Stimulated activated CD8-positive, alpha-beta memory T cell treated with anti-CD3 and anti-CD28 coated beads, Interleukin-7, amount 100 ng/mL, for 1 hour (primary cell): ENCODE measurements at places on chromosomes 13 and 19.

DNA sequence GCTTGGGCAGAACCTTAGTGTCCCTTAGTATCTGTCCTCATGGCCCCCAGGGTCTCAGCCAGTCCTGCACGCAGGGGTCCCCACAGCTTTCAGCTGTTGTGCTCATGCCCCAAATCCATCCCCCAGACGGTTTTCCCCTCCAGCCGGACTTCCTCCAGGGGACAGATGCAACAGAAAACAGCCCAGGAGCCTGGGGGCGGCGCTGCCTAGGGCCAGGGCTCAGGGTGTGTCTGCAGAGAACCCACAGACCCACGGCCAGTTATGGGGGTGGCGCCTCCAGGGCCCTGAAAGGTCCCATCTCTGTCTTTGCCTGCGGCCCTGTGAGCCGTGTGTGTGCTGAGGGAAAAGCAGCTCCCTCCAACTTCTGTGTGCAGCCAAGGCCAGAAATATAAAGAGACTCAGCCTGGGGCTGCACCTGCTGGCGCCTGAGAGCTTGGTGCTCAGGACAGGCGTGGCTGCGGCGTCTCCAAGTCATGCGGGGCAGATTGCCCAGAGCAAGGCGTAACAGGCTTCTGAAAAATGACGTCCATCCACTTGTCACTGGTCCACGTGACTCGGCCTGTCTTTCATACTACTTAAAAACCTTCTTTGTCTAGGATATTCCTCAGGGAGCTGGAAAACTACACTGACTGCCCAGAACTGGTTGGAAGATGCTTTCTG is 22.1 kb upstream of the F7 start:
- no peak for DNase-seq

- DNase-seq: no peak
These were observed 25.1 kb upstream of the MEIS3 start for GRCh38 chr19:47444388-47444821.

DNA sequence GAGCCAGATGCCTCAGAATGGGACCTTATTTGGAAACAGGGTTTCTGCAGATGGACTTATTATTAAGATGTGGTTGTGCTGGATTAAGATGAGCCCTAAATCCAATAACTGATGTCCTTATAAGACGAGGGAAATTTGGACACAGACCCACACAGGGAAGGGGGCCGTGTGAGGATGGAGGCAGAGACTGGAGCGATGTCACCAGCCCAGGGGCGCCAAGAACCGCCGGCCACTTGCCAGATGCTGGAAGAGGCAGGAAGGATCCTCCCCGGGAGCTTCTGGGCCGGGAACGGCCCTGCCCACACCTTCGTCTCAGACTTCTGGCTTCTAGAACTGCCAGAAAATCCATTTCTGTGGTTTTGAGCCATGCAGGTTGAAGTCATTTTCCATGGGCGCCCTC is 26.6 kb downstream of the GNG7 start:
- no peak for DNase-seq

GRCh38 chr19:42023121-42023942 is 29.3 kb upstream of the ATP1A3 start:
- no peak for DNase-seq

DNA sequence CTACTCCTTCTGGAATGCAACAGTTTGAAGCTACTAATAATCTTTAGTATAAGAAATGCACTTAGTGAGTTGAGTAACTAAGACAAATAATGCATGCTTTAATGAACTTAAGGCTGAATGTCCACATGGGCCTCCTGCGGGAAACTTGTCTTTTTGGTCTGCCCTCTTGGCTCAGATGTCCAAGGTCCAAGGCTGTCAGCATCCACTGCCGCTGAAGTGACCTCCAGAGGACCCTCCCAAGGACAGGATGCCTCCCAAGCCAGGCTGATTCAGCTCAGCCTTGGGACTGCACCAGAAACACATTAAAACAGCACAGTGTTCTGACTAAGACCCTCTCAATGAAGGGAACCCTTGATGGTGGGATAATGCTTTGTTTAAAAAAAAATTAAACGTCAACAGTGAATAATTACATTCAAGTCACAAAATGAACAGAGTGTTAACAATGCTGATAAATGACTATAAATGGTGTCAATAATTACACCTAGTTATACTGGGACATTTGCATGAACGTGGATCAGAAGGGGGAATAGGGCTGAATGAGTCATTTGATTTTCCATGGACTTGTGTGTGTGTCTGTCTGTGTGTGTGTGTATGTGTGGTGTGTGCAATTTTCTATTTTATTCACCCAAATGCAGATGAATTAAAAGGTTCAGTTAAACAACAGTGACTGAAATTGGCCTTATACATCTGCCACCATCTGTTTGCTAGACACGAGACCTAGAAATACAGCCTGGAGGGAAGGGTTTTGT is 150.5 kb downstream of the COL4A1 start:
- DNase-seq: no peak

- DNase-seq: no peak
These were observed 405.7 kb upstream of the SLC10A2 start for GRCh38 chr13:103471896-103472295.

DNA sequence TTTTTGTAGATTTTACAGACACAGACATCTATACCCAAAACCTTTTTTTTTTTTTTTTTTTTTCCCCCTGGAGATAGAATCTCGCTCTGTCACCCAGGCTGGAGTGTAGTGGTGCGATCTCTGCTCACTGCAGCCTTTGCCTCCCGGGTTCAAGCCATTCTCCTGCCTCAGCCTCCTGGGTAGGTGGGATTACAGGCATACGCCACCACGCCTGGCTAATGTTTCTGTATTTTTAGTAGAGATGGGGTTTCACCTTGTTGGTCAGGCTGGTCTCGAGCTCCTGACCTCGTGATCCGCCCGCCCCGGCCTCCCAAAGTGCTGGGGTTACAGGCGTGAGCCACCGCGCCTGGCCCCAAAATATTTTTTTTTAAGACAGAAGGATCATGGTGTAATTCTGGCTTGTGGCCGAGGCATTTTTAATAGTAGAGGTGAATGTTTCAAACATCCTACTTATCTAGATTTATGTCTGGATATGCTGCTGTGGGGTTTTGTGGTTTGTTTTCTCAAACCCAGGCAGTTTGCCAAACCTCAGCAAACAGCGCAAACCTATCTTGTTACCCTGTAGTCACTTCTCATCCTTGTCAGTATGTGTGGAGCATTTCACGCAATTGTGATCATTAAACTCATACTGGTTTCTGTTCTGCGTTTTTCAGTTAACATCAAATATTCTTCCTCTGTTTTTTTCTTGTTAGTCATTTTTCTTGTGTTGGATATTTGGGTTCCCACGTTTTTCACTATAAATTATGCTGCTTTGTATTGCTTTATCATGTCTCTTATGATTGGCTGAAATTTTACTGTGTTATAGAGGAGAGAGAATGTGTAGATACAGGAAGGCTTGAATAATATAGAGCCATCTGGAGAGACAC is 36.2 kb upstream of the GARRE1 start:
- peak; percentile 24 for DNase-seq

- no peak for DNase-seq
These were observed 294.9 kb downstream of the NDFIP2 start for GRCh38 chr13:79775830-79776229.

GRCh38 chr13:111526922-111527321 is 206.5 kb downstream of the TEX29 start:
- DNase-seq: no peak

GRCh38 chr13:29693275-29693945 is 97.9 kb upstream of the SLC7A1 start:
- no peak for DNase-seq

DNA sequence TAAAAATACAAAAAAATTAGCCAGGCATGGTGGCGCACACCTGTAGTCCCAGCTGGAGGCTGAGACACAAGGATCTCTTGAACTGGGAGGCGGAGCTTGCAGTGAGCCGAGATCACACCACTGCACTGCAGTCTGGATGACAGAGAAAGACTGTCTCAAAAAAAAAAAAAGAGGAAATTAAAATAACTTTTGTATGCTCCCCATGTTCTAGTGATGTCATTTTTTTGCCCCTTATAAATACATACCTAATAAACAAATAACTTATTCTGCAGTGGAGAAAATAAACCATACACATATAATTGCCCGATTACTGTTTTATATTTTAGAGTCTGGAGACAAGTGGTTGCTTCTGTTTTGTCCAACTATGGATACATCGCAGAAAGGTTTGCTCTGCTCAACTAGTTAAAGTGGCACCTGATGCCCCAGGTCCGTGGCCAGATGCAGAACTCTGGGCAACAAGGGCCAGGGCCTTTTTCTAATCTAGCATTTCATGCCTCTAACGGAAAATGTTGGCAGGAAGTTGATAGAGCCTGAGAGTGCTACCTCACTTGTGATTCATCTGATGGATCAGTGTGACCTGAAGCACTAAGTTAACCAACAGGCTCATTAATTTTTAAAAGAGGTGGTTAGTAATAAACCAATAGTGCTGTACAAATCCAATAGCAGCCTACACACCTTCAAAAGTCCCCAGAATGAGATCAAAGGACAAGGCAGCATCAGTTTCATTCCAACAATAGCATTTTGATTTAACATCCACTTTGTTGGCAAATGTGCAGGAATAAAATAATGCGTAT is 18.8 kb downstream of the UBE2L5 start:
- DNase-seq: no peak

GRCh38 chr19:44875666-44876451 is 15.2 kb upstream of the TOMM40 start:
- DNase-seq: no peak

- DNase-seq: no peak
These were observed 50.7 kb downstream of the ZNF723 start for GRCh38 chr19:22882797-22883196.

DNA sequence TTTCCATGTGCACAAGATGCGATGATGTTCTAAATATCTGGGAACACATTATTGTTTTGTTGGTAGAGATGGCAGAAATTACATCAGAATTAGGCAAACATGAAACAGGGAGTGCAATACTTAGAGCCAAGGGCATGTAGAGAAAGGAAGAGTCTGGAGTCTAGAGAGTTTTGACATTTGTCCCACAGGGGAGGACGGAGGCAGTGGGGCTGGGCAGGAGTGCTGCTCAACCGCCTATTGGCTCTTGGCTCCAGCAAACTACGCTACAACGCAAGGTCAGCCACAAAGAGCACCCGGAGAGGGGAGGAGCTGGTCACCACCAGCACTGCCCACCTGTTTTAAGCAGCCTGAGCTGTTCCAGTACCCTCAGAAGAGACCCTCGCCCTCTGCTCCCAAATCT is 108.3 kb downstream of the ABCC4 start:
- DNase-seq: no peak

DNA sequence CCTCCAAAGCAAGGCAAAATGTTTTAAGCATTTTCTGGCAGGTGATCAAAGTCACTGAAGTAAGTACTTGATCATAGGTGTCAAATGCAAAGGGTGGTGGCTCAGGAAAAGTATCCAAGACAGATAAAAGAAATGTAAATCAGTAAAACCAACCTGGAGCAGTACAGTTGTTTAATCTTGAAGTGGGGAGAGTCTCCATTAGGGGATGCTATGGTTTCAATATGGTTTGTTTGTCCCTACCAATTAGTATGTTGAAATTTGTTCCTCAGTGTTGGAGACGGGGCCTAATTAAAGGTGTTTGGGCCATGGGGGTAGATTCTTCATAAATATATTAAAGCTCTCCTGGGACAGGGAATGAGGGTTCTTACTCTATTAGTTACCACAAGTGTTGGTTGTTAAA is 1781.7 kb upstream of the PRR20A start:
- no peak for DNase-seq
